NCI-H446 (cell line): ENCODE measurements at places on chromosomes 7 and 10.

GRCh38 chr10:91838199-91838598 lies 40.0 kb downstream of the TNKS2 start:
- DNase-seq, result no peak

DNA sequence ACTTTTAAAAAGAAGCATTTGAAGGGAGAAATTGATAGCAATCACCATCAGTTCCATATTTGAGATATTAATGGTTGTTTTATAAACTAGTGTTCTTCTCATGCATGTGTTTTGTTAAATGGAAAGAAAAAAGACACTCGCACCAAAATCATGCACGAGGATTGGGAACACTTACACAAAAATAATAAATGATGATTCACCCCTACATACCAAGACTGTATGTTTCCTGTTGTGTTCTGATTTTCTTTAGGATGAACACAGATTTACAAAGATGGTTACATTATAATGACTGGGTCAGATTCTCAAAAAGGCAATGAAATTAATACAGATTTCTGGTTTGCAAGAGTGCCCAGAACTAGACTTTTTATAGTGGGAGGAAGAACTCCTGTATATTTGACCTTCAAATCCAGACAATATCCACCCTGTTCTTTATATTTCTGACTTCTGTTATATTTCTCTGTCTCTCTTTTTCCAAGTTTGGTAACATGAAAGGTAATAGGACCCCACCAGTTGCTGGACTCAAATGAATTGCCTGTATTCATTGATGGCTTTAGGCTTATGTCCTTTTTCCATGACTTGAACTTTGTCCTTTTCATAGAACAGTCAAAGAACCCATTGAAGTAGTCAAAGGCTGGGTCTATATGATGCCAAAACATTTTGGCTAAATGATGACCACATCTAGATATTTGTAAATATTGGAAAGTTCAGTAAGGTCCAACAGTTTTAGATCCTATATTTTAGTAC lies 54.4 kb downstream of the SEMA3A start:
- no peak for DNase-seq

- DNase-seq, result peak; percentile 22
Observed at GRCh38 chr7:27182861-27183681, 2.0 kb downstream of the HOXA11 start.

GRCh38 chr7:132815696-132816311 lies 239.5 kb upstream of the PLXNA4 start:
- peak; percentile 10 for DNase-seq

DNA sequence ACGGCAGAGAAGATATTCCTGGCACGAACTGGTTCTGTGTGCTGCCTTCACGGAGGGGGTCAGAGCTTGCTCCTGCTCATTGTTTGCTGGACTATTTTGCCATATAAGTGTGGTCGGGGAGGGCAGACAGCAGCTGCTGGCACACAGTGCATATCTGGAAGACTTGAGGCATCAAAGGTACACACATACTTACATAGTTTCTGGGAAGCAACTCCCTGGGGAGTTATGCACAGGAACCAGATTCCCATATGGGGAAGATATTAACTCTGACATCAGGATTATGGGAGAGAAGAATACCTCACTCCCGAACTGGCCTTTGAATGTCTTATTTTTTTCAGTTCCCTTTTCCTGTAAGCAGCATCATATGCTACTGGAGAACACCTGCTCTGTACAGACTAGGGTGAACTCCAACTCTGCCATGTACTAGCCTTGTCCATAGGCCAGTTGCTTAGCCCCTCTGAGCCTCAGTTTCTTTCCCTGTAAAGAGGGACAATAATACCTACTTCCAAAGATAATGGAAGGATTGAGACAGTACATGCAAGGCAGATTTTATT lies 41.5 kb downstream of the LGI1 start:
- DNase-seq, result no peak

DNA sequence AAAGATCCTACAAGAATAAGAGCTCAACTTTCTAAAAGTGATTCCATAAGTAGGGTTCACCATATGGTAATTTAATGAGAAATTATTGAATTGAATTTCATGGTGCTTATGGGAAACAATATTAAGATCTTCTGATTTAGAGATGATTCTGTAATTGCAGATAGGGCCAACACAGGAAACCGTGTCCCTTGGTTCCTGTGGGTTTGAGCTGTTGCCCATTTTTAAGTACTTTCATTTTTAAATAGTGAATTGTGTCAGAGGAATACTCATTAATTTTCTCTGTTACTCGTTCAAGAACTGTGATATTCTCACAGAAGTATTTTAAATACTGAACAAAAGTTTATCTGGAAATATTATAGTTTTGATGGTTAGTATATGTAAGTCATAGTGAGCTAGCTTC lies 129.2 kb downstream of the SRI start:
- DNase-seq, result no peak

GRCh38 chr10:22927166-22927565 lies 687 bp upstream of the ARMC3 start:
- DNase-seq, result no peak

DNA sequence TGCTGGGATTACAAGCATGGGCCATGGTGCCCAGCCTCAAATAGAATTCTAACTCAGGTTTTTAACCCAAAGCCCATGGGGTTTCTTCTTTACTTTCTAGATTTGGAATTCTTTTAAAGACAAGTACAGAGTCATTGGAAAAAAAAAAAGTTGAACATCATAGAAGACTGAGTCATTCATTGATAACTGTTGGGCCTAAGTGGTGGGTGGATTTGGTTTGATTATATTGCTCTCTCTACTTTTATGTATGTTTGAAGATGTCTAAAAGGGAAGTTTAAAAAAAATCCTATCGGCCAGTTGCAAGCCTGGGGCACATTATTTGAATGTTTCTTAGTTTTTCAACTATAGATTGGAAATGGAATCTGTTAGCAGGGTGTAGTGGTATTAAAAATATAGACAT lies 49.7 kb downstream of the INPP5F start:
- no peak for DNase-seq

GRCh38 chr7:20352573-20353306 lies 22.0 kb downstream of the ITGB8 start:
- DNase-seq, result no peak

DNA sequence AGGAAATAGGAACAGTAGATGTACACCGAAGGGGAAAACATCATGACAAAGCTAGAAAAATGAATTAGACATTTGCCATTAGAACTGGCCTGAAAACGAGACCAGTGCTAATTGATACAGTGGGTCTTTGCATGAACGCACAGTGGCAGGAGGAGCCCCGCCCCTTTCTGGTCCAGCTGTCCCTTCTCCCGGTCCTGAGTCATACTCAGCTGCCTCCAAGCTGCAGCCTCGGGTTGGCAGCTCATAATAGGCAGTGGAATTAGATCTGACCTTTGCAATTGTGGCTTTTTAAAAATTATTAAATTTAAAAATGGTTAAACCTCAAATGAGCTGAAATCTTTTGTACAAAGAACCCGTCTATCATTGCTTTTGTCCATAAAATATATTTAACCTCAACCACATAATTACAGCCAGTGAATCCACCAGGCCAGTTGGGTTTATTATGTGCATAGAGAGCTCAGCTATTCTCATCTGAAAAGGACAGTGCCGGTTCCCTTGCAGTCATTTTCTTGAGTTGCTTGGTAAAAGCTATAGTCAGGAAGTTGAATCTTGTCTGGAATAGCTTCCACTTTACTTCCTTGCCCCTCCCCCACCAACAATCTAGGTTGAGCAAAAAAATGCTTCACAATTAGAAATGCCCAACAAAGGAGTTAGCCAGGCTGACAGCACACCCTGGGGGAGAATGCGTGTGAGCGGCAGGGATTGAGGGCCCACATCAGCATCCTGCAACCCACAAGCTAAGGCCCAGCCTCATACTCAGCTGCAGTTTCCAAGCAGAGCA lies 147.1 kb downstream of the BUB3 start:
- no peak for DNase-seq

- no peak for DNase-seq
Observed at GRCh38 chr10:104032144-104032775, 53.4 kb downstream of the COL17A1 start.

GRCh38 chr7:37074370-37074769 lies 350.1 kb upstream of the AOAH start:
- DNase-seq, result no peak

DNA sequence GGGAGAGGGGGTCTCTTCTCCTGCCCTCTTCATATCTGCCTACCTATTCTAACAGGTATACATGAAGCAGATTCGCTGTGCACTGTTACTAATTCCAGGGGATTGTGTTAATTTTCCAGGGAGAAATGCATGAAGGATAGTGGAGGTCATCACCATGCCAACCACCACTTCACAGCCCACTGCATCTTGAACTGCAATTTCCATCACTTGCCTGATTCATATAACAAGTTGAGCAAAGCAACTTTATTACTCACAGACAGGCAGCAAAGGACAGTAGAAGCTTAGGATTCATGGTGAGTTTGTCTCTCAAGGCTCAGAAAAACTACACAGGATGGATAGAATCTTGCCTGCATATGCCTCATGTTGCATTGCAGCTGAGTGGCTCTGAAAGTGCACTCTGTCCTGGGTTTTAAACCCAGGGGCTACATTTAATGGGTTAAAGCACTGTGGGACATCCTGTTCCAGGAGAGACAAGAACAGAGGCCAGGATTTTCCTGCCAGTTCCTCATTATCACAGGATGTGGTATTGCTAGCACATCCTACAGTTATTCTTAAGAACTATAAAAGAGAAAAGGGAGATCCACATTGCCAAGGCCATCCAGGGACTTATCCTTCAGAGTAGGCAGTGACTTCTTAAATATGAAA lies 136.9 kb upstream of the PRSS1 start:
- DNase-seq, result no peak

- no peak for DNase-seq
Observed at GRCh38 chr7:148884049-148884298, at the start of gene EZH2. TSS of gene EZH2 (minus strand) at chr7:148884291. CDS start at chr7:148847298, 36,993 bp downstream.

DNA sequence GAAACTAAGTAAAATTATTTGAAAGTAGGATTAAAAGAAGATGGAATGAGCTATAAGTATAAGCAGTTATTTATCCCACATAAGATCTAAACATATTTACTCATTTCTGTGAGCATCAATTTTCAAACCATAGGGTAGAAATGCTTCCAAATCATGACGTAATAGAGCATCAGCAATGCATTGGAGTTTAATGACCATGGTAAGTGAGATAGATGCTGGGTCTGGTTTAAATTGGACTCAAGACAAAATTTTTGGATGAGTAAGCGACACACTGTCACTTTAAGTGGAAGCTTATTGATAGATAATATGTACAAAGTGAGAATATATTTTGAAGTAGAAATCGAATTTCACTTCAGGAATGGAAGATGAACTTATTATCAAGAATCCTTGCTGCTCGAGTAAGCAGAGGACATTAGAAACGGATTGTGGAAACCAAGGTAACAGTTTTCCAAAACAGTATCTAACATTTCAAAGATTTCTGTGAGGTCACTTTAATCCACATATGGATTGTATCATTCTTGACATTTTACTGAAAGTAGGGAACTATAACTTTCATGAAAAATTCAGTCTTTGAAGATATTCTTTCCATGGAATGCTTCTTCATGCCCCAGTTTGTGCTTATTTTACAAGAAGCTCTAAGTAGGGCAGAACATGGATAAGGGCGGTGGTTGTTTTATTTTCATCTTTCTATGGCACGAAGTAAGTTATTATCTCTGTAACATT lies 85.8 kb downstream of the AGMO start:
- DNase-seq, result no peak

- DNase-seq, result no peak
Observed at GRCh38 chr10:114931072-114931679, 6.8 kb upstream of the TRUB1 start.

GRCh38 chr10:90461437-90462155 lies 396.2 kb downstream of the HTR7 start:
- DNase-seq, result no peak

GRCh38 chr7:46811529-46811928 lies 770.4 kb downstream of the TNS3 start:
- peak; percentile 43 for DNase-seq

GRCh38 chr10:86728056-86728455 lies 28.4 kb upstream of the BMPR1A start:
- no peak for DNase-seq

- no peak for DNase-seq
Observed at GRCh38 chr7:48466713-48467112, 295.5 kb downstream of the ABCA13 start.

DNA sequence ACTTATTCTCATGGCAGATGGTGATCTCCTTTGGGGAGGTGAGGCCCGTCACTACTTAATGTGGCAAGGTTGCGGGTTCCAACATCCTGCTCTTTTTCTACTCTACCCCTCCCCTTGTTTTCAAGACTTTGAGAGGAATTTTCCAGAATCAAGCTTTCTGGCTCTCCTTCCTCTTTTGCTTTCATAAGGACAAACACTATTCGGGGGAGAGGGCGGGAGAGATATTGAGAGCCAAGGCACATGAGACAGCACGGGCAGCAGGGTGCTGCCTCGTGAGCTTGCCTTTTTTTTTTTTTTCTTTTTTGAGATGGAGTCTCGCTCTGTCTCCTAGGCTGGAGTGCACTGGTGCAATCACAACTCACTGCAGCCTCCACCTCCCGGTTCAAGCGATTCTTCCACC lies 6.9 kb upstream of the PFKFB3 start:
- DNase-seq, result no peak

DNA sequence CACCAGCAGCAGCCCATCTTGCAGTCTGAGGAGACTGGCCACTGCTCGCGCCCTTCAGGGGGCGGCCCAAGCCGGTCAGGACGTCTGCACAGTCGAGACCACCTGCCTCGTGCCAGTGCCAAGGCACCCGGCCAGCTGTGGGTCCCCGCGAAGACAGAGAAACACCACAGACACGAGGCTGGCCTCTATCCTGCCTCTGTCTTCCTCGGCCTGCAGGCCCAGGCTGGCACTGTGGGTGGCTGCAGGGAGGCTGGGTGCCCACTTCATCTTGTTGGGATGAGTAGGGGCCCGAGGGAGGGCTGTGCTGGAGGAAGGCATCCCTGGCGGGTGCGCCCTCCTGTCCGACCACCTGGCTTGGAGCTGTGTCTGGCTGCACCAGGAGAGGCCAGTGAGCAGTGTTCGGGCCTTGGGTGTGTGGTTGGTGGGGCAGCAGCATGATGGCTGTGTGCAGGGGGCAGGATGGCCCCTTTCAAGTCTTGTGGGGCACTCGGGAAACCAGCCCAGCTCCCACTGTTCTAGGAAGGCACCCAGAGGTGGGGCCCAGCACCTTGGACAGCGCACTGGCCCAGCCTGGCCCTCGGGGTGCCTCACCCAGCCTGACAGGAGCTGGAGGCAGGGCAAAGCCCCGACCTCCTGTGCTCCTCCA lies 7.3 kb downstream of the DPYSL4 start:
- DNase-seq, result no peak

- no peak for DNase-seq
Observed at GRCh38 chr10:96377816-96378294, 19.1 kb upstream of the OPALIN start.

GRCh38 chr7:50056131-50056530 lies 36.9 kb downstream of the ZPBP start:
- no peak for DNase-seq

GRCh38 chr7:142753366-142753765 lies 4.1 kb downstream of the PRSS1 start:
- no peak for DNase-seq

- DNase-seq, result no peak
Observed at GRCh38 chr10:77629775-77630506, 7.7 kb downstream of the KCNMA1 start.
